Renal pelvis (tissue), 12 donors: ENCODE measurements at places on chromosomes 5 and 9. TPM values are rescaled to one million over a fixed set of nuclear protein-coding genes. Genes with fewer than 3 reads are reported as not detected.
A peak's percentile ranks its signal among the peaks of the same experiment; 100 is the strongest.

DNA sequence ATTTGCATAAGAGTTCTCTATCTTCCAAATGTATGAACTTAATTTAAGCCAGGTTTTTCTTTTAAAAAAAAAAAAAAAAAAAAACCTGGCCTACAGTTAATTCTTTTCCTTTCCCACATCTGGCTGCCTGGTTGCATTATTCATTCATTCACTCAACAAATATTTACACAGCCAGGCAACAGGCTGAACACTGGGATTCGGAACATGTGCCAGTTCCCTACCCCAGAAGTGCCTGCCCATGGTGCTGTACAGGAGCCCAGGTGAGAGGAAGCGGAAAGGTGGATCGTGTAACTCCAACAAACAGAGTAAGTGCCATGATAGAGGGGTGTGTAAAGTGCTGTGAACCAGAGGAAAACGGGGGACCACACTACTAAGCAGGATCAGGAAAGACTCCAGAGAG lies 93.6 kb downstream of the CDK5RAP2 start:
- no peak for DNase-seq

DNA sequence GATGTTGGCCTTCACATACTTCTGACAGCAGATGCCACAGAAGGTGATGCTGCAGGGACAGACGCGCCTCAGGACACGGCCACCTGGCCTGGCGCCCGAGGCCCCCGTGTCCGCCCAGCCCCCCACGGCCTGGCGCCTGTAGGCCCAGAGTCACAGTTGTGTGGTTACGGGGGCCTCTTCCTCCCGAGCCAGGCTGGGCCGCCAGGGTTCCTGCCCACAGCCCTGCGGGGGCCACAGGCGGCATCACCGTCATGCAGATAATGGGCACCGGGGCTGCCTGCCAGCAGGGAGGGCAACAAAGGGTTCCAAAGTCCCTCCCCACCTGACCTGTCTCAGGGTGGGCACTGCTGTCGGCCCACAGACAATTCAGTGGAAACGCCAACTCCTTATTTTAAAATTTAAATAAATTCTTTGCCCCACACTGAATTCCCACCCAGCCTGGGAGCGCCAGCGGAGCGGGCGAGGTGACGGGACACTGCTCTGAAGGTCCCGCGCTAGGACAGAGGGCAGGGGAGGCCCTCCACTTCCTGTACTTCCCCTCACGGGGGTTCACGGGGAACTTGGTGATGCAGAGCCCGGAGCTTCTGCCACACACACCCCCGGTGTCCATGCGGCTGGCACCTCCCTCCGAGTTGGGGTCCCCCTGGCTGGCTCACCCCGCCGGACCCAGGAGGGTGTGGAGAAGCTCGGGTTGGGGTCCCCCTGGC lies 40.6 kb downstream of the EXOC3 start:
- no peak for DNase-seq

DNA sequence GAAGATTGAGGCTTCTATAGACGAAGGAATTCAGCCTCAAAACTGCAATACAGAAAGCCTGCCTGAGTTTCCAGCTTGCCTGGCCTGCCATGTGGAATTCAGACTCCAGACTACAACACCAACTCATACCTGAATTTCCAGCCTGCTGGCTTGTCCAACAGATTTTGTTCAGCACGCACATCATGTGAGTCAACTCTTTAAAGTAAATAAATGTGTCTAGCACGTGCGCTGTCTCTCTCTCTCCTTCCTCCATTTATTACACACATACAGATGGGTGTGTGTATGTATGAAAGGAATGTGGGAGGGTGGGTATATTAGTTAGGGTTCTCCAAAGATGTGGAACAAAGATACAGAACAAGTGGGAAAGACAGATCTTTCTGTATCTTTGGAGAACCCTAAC lies 82.4 kb upstream of the TAS2R1 start:
- no peak for DNase-seq

- DNase-seq: no peak
Measured at GRCh38 chr5:37807621-37808301, 32.1 kb downstream of the GDNF start.

PDGFRB gene
- polyA plus RNA-seq: 137 TPM

KIF4B gene
- 0.27 TPM for polyA plus RNA-seq

GRCh38 chr9:68931821-68932220 lies 82.1 kb downstream of the PRKACG start:
- no peak for DNase-seq

GRCh38 chr9:104118916-104119315 lies 24.8 kb downstream of the SMC2 start:
- peak; percentile 46 for DNase-seq

DNA sequence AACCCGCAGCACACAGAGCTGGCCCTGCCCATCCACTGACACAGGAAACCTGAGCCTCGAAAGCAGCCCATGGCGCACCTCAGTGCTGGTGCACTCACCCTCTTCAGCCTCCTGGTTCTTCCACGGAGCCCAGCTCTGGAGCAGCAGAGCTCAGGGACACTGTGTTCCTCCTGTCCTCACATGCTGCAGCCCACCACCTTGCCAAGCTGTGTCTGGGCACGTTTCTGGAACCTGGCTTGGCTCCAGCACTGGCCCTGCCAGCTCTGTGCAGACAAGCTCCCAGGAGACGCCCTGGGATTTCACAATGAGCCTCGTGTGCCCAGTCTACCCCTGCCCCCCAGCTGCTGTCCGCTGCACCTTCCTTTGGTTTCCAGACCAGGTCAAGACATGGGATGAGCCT lies 119.5 kb downstream of the SYK start:
- DNase-seq: no peak

DNA sequence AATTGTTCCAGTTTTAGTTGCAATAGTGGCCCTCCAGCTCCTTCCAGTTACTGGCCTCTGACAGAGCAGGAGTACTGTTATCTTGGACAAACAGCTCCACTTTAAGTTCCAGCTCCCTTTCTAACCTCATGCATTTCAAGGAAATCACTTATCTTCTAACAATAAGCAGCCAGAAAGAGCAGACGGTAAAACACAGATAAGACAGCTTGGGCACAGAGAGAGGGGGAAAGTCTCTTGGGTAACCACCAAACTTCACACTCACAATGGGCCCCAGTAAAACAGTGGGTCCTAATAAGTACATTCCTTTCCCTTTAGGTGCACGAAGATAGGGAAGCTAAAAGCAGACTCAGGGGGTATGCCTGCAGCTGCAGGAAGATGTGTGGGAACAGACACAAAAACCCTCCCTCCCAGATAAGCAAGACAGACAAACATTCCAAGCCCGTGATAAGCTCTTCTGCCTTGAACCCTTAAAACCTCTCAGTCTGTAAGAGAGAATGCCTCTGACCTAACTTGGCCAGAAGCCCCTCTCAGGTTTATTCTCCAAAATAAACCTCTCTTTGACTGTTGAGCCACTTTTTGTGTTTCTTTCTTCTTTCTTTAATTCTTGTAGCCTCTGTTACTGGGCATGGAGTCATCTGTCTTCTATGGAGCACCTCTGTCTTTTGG lies 30.8 kb downstream of the OR1J1 start:
- DNase-seq: no peak

- no peak for DNase-seq
Measured at GRCh38 chr9:98974554-98974953, 30.8 kb downstream of the COL15A1 start.

GRCh38 chr5:36369219-36369690 lies 67.6 kb upstream of the RANBP3L start:
- no peak for DNase-seq

SNCAIP gene
- 23.9 TPM for polyA plus RNA-seq

INSL6 gene
- 0.09 TPM for polyA plus RNA-seq

DNA sequence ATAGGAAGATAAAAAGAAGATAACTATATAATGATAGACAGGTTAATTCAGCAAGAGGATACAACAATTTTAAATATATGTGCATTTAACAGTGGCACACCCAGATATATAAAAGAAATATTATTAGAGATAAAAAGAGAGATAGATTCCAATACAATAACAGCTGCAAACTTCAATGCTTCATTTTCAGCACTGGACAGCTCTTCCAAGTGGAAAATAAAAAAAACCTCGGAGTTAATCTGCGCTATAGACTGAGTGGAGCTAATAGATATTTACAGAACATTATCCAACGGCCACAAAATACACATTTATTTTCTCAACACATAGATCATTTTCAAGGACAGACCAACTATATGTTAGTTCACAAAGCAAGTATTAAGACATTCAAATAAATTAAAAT lies 1229.5 kb upstream of the CDH6 start:
- peak; percentile 5 for DNase-seq

- DNase-seq: no peak
Measured at GRCh38 chr5:44183312-44183711, 205.9 kb downstream of the FGF10 start.

DNA sequence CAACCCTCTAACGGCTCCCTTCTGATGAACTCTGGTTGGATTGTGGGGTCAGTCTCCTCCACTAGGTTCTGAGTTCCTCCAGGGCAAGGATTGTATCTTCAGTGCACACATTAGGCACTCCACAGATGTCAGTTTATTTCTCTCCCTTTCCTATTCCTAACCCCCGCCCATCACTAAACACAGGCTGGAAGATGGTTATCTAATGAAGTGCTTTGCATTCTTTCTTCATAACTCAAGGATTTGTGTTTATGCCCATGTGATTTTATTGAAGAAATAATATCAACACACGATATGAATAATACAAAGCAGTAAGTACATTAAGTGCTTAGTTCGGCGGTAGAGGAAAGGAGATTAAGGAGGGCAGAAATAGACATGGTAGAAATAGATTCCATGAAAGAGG lies 4.4 kb upstream of the CREBRF start:
- DNase-seq: no peak

TAS2R1 gene
- polyA plus RNA-seq: not detected

DNA sequence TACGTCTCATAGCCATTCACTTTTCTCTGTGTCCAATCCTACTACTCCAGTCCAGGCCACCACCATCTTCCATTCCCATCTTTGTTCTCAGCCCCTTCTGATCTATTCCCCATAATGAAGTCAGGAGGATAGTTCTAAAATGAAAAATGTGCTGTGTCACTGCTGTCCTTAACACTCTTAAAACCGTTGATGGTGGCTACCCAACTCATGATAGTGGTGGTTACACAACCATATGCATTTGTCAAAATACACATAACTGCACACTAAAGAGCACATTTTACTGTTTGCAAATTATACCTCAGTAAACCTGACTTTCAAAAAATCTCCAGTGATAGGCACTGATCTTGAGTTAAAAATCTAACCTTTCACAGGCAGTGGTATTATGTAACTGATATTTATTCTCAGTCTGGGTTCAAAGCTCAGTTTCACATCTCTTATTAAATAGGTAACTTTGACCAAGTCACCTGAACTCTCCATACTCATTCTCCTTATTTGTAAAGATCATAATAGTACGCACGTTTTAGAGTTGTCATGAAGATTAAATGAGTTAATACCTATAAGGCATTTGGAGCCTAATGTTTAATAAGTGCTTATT lies 24.6 kb upstream of the ADRB2 start:
- DNase-seq: no peak

SLC27A4 gene
- 22.7 TPM for polyA plus RNA-seq

DNA sequence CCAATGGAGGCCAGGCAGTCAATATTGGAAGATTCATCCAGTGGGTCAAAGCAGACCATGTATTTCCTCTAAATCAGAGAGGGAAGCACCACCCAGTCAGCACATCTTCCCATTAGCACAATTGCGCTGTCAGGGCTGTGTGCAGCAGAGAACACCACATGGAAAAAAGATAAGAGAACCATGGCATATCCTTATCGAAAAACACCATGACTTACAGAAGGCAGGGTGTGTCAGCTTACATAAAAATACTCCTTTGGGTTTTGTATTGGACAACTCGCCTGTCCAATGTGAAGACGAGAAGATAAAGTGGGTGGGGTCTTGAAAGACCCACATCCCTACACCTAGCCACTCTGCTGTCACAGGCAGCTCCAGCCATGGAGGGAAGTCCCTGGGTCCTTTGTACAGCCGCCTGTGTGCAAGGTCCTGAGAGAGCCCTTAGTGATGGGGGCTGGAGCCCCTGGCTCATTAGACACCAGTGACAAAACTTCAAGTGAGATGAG lies 71.9 kb upstream of the SPATA31E1 start:
- no peak for DNase-seq

PRDM9 gene
- polyA plus RNA-seq: not detected

DNA sequence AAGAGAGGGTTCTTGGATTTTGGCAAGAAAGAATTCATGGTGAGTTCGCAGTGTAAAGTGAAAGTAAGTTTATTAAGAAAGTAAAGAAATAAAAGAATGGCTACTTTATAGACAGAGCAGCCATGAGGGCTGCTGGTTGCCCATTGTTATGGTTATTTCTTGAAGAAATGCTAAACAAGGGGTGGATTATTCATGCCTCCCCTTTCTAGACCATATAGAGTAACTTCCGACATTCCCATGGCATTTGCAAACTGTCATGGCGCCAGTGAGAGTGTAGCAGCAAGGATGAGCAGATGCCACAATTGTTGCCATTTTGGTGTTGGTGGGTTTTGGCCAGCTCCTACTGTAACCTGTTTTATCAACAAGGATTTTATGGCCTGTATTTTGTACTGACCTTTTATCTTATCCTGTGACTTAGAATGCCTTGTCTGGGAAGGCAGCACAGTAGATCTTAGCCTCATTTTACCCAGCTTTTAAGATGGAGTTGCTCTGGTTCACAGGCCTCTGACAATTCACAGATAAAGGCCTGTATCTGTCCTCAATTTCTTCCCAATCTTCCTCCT lies 1026.1 kb upstream of the DMAC1 start:
- DNase-seq: no peak

MTAP gene
- polyA plus RNA-seq: 43.6 TPM

- no peak for DNase-seq
Measured at GRCh38 chr5:79853676-79854418, 137.2 kb downstream of the MTX3 start.

PCDHGA1 gene
- polyA plus RNA-seq: 1.7 TPM

FBXO10 gene
- 13.8 TPM for polyA plus RNA-seq

OR1Q1 gene
- polyA plus RNA-seq: not detected

SUSD1 gene
- 31.7 TPM for polyA plus RNA-seq

SPINK7 gene
- 0.13 TPM for polyA plus RNA-seq

OTP gene
- 0.03 TPM for polyA plus RNA-seq

DNA sequence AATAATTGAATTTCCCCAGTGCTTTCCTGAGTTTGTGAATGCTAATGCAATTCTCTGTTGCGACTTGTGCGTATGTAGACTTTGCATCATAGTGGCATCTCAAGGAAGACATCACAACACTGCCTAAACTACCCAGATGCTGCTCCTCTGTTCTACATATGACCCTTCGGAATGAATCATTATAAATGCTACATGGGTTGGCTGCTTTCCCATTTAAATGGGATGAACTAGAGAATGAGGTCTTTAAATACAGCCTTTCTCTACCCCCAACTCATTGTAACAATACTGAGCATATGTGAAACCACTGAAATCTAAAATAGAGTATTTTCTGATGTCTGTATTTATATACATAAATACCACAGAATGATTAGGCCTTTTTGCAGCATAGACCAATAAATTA lies 136.6 kb upstream of the ICE1 start:
- DNase-seq: no peak

- DNase-seq: no peak
Measured at GRCh38 chr5:31477516-31477915, 54.4 kb downstream of the DROSHA start.

TNPO1 gene
- 100 TPM for polyA plus RNA-seq

S1PR3 gene
- polyA plus RNA-seq: 47.1 TPM
